ENCODE measurements at places on chromosomes 1 and 21.

GRCh38 chr1:192133350-192133926 is 24.8 kb upstream of the RGS18 start:
- DNase-seq, result no peak

DNA sequence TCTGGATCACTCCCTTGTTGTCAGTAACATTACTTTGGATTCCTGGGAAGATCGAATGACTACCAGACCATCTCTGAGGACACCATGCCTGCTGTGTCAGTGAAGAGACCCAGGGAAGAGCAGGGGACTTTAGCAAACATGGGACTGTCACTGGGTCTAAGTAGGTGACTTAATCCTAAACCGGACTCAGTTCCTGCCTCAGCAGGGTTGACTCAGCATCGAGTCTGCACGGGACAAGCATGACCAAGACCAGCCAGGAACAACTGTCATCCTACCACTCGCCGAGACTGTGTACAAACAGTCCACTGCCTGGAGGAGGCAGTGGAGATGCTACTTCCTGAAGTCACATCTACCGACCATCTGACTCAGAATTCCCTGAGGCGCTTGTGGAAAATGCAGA is 53.2 kb upstream of the RAB4A start:
- DNase-seq, result no peak

DNA sequence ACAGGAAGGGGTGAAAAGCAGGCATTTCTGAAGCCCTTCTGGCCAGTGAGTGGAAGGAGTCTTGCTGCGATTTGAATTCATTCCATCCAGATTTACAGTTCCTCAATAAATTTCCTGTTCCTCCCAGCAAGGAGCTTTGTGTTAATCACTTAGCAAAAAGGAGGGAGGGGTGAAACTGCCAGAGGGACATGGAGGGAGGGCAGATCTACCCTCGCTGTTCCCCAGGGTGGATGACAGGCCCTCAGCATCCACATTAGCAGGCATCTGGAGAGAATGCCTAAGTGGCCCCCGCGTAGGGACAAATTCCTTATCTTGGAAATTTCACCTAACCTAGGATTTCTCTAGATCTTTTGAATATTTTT is 1.2 kb downstream of the ETV3 start:
- DNase-seq, result no peak

DNA sequence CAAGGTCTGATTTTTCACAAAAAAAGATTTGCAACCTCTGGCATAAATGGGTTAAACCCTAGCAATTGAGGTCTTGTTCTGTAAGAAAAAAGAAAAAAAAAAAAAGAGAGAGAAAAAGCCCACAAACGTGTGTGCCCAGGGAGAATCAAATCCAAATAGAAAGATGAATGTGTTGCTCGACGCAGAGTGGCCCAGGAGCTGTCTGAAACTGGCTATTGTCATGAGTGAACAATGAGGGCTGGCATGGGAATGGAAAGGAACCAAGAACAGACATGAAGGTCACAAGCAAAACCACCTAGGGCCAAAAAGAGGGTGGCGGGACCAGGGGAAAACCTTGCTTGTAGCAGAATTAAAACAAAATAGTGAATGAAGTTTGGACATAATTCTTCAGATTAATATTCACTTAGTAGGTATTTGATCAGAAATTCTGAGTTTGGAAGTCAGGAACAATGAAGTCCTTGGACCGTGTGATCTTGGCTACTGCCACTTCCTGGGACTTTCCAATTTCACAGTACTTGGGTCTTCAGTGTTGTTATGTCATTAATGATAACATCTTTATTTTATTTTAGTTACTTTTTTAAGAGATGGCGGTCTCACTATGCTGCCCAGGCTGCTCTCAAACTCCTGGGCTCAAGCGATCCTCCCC is 3.1 kb downstream of the ENO1 start:
- no peak for DNase-seq

DNA sequence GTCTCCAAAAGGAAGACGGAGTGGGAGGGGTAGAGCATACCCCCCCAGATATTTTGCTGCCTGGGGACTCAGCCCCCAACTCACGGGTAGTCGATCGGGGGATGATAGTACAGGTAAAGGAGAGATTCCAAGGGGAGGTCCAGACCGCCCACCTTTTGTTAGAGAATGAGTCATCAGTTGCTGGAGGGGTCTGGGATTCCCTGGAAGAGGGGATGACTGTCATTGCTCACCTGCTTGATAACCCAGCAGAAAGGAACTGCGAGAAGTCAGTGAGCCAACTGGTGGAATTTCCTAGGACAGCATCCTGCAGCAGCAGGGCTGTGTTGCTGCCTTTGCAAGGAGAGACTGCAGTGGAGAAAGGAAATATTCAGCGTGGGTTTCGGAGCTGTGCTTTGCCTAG is 64.4 kb downstream of the MACF1 start:
- no peak for DNase-seq

DNA sequence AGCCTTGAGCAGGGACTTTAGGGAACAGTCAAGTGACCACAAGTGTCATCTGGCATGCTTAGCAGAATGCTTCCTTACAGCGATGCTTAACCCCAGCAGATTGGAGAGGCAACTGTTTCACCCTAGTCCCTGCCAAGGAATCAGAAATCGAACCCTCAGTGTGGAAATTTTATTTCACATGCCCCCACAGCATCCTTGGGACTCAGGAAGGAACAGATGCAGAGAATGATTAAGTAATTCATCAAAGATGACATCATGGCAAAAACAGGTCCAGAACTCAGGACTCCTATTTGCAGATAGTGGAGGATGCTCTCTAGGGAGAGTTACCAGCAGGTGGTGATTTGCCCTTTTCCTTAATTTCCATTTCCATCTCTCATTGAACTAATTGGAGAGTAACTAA is 333.0 kb upstream of the KAZN start:
- no peak for DNase-seq

DNA sequence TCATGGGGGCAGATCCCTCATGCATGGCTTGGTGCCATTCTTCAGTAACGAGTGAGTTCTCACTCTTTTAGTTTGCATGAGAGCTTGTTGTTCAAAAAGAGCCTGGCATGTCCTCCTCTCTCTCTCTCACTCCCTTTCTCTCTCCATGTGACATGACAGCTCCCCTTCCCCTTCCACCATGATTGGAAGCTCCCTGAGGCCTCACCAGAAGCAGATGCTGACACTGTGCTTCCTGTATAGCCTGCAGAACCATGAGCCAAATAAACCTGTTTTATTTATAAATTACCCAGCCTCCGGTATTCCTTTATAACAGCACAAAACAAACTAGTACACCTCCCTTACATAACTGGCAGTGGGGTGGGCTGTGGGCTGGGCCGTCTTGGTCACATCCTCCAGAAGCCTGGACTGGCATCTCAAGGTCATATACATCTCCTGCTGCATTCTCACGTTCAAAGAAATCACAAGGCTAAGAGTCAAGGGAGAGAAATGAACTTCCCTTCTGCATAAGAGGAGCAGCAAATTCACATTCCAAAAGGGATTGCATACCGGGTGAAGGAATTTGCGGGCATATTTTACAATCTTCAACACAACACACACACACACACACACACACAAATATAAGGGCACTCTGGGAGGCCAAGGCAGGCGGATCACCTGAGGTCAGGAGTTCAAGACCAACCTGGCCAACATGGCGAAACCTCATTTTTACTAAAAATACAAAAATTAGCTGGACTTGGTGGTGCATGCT is 2.3 kb upstream of the CCSAP start:
- DNase-seq, result no peak

- no peak for DNase-seq
Observed at GRCh38 chr1:119829625-119830024, 18.4 kb upstream of the REG4 start.

- no peak for DNase-seq
Observed at GRCh38 chr21:16181018-16181417, 451.2 kb downstream of the USP25 start.

DNA sequence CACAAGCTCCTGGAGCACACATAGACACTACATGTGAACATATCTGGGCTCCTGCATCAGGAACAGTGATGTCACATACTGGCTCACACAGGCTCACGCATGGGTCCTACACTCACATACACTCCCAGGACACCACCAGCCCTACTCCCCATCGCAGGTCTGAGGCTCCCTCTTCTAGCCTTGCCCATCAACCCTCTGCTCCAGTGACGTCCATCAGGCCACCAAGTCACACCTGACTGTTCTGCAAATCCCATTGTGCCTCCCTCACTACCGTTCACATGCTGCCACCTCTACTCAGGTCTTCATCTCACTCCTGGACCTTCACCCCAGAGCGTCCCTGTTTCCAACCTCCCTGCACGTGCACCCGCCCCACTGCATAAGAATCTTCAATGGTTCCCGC is 18.1 kb downstream of the TFAP2E start:
- no peak for DNase-seq

DNA sequence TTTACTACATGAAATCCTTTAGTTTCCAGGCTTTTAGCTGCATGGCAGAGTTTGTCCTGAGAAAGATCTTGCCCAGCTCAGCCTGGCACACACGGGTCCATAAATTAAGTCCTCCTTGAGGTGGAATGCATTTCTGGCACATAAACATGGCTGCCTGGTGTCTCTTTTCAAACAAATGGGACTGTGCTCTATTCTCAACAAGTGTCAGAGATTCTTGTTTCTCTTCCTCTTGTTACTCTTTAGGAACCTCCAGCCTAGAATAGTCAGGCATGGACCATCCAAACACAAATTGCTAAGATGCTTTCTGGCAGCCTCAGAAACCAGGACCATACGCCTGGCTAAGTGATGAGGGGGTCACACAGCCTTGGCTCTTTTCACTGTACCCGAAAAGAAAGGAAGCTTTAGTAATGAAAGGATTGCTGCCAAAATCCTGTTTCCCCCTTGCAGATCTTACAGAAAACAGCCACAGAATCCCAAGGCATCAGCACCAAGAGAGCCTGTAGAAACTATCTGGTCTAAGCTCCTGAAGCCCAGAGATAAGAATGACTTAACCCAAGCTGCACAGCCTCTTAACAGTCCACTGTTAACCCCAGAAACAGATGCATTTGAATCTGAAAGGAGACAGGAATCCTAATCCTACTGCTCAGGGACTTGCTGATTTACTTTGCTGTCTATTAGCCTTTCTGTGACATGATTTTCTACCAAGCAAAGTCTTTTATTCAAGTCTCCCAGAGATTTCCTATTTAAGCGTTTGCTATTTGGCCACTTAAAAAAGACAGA is 31.9 kb upstream of the NRDC start:
- DNase-seq, result no peak

GRCh38 chr1:10082785-10083479 is 50.2 kb downstream of the UBE4B start:
- DNase-seq, result no peak
